ENCODE measurements at places on chromosomes 11 and 22. TPM values are rescaled to one million over a fixed set of nuclear protein-coding genes. Genes with fewer than 3 reads are reported as not detected.

The GLB1L2 gene
- 0.37 TPM for total RNA-seq

The NXPE2 gene
- total RNA-seq: 0.12 TPM

The OR10D3 gene
- not detected for total RNA-seq

The FADS2 gene
- 24.7 TPM for total RNA-seq

The OR4D5 gene
- not detected for total RNA-seq

The EHBP1L1 gene
- total RNA-seq: 57.3 TPM

The OR8B12 gene
- total RNA-seq: not detected

The GAB4 gene
- not detected for total RNA-seq

The KDELR3 gene
- total RNA-seq: 4.2 TPM

The CLCF1 gene
- 0.89 TPM for total RNA-seq

All from left ventricle myocardium superior (tissue), 1 donor.